ENCODE measurements at places on chromosomes 11 and 22.

DNA sequence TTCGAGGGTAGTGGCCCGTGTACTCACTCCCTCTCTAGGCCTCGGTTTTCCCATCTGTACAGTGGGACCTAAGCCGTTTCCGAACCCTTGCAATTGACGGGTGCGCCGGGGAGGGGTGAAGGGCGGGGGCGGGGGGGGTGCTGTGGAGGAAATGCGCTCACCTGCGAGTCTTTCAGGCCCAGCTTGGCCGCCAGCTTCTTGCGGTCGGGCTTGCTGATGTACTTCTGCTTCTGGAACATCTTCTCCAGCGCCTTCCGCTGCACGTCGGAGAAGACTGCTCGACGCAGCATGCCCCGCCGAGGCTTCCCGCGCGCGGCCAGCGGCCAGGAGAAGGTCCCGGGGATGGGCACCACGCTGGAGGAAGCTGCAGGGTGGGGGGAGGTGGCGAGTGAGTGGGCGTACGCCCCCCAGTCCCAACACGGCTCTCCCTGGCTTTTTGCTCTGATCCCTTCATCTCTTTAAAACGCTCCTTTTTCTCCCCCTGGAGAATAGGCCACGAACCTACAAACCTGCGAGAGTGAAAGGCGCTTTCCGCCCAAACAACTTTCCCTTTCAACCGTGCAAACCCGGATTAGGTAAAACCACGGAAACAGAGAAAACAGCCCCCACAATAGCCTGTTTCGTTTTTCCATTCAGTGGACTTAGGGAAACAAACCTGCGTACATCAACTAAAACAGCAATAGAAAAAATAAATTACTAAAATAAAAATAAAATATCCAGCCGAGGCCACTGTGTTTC lies 3.2 kb downstream of the DBX1 start:
- DNase-seq: peak; percentile 23

- DNase-seq: no peak
These were observed 1001.7 kb downstream of the BRD1 start for GRCh38 chr22:48825802-48826520.

DNA sequence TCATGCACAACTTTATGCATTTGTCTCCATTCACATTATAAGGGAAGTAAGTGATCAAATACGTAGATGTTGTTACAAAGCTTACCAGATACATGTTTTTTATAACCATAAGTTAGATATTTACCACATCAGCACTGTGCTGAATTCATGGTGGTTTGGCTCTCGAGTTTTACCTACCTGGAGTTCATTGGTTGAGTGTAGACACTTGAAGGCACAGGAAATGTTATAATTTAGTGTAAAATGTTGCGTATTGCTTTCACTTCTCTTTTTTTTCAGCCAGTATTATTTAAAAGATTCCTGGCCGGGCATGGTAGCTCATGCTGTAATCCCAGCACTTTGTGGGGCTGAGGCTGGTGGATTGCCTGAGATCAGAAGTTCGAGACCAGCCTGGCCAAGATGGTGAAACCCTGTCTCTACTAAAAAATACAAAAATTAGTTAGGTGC lies 53.1 kb upstream of the GRK2 start:
- no peak for DNase-seq

DNA sequence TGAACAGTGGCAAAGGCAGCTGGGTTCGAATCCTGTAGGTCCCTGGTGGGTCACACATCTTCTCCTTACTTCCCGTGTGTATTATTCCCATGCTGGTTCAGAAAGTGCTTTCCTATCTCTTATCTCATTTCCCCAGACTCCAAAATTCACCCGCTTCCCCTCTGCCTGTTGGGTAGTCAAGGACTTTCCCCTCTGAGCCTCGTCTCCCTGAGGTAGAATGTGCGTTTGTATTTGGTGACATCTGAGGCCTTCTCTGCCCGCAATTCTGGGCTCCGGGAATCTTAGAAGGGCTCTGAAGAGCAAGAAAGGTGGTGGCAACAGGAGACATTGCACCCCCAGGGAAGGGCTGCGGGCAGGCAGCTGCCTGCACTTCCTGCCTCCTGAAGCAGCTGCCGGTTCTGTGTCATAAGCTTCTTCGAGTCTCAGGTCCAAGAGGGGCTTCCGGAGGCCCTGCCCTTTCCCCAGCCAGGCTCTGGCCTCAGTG lies 5.9 kb downstream of the LRRC32 start:
- no peak for DNase-seq

DNA sequence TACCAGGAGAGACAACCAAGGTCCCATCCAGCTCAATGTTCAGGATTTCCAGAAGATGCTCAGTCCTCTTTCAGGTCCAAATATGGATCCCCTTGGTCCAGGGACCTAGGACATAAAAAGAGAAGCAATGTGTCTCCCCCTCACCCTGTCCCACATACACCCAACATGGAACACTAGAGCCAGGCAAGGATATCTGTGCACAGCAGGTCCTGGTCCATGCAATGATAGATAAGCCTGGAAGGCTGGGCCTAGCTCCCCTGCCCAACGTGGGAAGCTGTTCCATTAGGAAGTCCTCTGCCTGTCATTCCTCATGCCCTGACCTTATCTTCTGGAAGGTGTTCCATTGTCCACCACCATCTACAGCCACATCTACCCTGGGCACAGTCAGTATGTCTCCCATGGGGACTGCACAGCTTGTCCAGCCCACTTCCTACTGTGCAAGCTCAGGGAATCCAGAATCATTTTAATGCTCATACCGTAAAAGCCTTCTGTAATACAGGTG lies 1434.8 kb downstream of the TBC1D22A start:
- DNase-seq: no peak

DNA sequence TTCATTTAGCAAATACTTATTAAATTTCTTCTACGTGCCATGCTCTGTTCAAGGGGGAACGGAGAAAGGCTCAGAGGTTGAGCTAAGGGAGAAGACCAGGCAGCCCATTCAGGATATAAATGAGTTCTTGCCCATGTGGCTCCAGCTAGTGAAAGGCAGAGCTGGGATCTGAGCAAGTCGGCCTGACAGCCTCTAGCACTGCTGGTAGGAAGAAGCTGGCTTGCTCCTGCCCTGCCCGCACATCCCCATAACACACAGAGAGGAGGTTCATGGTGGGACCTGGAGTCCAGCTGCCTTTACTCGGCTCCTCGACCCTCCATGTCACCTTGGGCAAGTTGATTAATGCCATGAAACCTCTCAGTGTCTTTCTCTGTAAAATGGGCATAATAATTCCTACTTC lies 2.0 kb downstream of the SLC15A3 start:
- no peak for DNase-seq

DNA sequence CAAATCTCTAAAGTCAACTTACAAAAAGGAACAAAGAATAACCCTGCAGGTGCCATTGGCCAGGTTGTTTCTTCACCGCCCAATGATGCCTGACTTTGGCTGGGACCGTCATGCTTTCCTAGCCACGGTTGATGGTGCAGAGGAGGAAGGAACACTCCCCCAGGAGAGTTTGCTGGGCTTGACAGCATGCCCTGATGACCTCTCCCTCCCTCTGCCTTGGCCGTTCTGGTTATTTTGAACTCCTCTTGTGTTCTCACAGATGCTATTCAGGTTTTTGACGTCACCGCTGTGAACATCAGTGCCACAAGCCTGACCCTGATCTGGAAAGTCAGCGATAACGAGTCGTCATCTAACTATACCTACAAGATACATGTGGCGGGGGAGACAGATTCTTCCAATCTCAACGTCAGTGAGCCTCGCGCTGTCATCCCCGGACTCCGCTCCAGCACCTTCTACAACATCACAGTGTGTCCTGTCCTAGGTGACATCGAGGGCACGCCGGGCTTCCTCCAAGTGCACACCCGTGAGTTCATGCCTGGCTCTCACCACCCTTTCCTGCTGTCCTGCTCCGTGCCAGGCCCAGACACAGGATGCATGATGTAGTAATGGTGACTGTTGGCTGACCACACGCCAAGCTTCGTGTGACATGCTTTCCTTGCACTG lies 89.0 kb upstream of the OR4B1 start:
- no peak for DNase-seq

DNA sequence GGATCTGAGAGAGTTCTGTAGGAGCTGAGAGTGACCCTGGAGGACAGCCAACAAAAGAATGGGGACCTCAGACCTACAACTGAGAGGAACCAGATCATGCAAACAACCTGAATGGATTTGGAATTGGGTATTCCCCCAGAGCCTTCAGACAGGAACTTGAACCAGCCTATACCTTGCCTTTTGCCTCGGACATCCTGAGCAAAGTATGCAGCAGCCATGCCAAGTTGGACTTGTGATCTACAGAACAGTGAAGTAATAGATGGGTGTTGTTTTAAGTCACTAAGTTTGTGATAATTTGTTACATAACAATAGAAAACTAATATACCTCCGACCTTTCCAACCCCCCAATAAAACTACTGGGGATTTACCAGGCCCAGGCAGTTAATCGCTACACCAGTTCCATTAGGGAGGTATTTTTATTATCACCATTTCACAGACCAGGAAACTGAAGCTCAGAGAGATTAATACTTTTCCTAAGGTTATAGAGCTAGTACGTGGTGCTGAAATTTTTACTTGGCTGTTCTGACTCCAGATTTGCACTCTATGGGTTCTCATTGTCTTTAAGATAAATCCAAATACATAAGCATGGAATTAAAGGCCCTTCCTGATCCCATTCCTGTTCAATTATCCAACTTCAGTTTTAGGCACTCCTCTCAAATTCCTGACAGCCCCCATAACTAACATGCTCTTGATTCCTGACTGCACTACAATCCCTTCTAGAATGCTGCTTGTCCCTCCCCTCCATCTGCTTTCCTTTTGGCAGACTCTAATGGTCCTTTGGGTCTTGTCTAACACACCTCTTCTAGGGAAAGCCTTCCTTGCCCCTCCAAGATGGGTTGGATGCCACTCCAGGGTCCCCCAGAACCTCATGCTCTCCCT lies 1.7 kb upstream of the RASSF10 start:
- DNase-seq: no peak

- DNase-seq: no peak
These were observed 100.6 kb upstream of the TENM4 start for GRCh38 chr11:79541466-79541865.

- no peak for DNase-seq
These were observed at the start of gene CRYBB1 for GRCh38 chr22:26617271-26618199. TSS of gene CRYBB1 (minus strand) at chr22:26618027. CDS start at chr22:26616319, 1,708 bp downstream.

DNA sequence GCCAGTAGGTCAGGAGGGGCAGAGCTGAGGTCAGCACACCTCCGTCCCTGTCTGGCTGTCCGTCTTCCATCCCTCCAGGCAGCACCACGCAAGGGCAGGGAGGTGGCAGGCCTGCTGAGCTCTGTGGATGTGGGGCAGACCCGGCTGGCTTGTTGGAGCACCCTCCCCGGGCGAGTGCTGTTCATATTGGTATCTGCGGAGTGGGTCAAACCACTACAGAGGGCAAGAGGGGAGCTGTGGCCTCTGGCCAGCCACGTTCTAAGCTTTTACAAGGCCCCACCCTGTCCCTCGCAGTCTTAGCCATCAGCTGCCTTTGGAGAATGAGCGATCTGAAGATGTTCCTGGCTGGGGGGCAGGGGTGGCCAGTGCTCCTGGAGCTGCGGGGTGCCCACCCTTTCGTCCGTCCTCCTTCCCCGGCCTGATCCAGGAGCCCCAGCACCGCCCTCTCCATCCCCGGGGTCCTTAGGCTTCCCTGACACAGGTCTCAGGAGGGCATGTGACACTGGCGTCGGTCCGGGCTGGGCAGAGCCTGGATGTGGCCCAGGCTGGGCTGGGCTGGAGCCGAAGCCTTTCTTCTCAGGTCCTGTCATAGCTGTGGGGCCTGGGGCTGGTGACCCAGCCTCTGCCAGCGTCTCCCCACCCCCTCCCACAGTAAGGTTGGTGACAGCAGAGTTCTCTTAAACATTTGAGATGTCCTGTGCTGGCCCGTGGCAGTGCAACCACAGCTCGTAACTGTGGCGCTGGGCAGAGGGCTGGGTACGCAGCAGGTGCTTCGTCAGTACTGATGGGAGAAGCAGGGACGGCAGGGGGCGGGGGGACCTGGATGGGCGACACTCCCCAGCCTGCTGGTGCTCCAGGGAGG lies 31.7 kb upstream of the GRAMD4 start:
- no peak for DNase-seq

- no peak for DNase-seq
These were observed 29.7 kb upstream of the VWA5A start for GRCh38 chr11:124085583-124085982.

DNA sequence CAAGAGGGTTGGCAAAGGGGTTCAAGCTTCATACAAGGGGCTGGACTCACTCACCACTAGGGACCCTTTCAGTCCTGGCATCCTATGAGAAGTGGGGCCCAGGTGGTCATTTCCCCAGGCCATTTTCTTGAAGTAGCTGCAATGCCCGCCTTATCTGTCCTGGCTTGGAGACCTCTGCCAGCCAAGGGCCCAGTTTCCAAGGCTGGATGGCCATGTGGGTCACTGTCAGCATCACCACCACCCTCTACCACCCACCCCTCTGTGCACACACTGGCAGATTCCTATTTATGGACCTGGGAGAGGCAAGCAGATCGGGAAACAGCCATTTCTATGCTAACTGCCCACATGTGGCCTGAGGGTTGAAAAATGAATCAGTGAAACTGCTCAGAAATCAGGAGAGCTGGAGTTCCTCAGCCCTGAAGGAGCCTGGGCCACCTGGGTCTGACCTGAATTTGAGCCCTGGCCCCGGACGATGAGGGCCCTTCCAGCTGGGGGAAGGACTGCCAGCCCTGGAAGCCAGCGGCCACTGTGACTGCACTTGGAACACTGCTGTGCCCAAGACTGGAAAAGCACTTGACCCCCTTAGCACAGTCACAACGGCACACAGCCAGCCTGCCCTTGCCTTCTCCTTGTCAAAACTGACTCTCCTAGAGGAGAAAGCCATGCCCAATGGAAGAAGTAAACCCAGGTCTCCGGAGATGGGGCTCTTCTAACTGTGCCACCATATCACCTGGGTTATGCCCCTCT lies 442.2 kb downstream of the BUD13 start:
- DNase-seq: no peak

GRCh38 chr11:94401773-94402265 lies 600 bp upstream of the GPR83 start:
- no peak for DNase-seq

DNA sequence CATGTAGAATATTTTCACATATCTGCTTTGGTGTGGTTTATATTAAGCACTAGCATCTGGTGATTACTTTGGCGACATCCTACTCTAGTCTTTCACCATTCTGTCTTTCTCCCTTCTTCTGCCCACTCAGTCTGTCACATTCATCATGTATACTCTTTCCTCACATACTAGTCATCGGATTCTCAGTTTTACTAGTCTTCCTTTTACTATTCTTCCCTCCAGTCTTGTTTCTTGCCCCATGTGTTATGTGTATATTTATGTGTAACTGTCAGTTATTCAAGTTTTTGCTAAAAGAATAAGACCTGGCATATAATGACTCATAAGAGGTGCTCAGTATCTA lies 4.6 kb upstream of the DIXDC1 start:
- DNase-seq: no peak

DNA sequence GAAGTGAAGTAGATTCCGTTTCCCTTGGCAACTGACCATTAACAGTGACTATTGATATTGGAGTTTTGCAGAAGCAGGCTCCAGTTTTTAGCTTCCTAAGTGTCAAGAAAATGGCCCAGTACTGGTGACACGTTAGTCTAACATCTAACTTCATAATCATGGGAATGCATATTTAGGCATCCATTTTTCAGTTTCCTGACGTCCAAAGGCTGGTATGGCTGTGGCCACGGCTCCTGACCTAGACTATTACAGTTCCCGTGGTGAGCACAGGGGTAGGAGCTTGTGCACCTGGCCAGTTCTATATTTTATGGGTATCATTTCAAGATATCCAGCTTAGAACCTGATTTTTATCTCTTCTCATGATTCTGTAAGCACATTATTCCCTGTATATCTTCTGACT lies 323.8 kb downstream of the GUCY1A2 start:
- no peak for DNase-seq

- no peak for DNase-seq
These were observed 61.8 kb upstream of the MTNR1B start for GRCh38 chr11:92907671-92908070.
